ENCODE measurements at places on chromosomes 2 and 18. TPM values are rescaled to one million over a fixed set of nuclear protein-coding genes. Genes with fewer than 3 reads are reported as not detected.

TMEFF2 gene
- not detected for polyA plus RNA-seq

DES gene
- 30.0 TPM for polyA plus RNA-seq

MC2R gene
- not detected for polyA plus RNA-seq

STAT4 gene
- 1.2 TPM for polyA plus RNA-seq

MYOM1 gene
- polyA plus RNA-seq = 2.1 TPM

PAPOLG gene
- 3.0 TPM for polyA plus RNA-seq

PARD3B gene
- 5.3 TPM for polyA plus RNA-seq
